ENCODE measurements at places on chromosomes 6 and 20. TPM values are rescaled to one million over a fixed set of nuclear protein-coding genes. Genes with fewer than 3 reads are reported as not detected.

DNA sequence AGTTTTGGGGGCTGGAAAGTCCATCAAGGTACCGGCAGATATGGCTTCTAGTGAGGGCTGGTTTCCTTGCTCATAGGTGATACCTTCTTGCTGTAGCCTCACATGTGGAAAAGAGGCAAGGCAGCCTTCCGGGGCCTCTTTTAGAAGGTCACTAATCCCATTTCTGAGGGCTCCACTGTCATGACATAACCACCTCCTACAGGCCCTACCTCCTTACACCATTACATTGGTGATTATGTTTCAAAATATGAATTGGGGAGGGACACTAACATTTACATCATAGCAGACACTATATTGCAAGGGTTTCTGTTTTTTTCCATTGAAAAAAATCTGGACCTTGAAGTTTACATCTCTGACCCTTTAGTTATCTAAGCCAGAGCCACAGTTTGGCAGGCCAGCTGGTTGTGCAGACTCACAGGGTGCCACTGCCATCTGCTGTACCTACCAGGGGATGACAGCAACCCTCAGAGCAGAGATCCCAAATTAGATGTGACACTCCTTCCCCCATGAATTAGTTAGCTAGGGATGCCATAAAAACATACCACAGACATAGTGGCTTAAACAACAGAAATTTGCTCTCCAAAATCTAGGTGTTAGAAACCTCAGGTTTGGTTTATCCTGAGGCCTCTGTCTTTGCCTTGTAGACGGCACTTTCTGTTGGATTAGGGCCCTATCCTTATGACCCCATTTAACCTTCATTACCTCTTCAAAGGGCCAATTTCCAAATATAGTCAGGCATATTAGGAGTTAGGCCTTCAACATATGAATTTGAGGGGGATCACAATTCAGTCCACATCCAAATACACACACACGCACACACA lies 166.4 kb upstream of the RNF217 start:
- DNase-seq, result no peak

RAB22A gene
- total RNA-seq, result 19.2 TPM

DNA sequence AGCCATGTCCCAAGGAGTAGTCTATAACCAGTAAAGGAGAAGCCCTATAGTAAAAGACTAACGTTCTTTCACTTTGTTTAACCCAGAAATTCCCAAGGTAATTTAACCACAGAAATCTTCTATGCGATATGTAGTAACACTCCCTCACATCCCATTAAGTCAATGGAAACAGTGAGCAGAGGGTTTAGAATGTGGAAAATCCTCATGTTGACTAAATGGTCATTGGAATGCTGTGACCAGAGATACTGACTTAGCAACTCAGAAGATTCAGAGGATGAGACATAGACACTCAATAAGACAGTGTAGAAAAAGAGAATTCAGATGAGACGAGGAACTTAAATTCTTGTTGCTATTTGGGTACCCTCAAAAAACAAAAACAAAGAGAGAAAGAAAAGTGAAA lies 562.2 kb upstream of the NOX3 start:
- DNase-seq, result no peak

DNA sequence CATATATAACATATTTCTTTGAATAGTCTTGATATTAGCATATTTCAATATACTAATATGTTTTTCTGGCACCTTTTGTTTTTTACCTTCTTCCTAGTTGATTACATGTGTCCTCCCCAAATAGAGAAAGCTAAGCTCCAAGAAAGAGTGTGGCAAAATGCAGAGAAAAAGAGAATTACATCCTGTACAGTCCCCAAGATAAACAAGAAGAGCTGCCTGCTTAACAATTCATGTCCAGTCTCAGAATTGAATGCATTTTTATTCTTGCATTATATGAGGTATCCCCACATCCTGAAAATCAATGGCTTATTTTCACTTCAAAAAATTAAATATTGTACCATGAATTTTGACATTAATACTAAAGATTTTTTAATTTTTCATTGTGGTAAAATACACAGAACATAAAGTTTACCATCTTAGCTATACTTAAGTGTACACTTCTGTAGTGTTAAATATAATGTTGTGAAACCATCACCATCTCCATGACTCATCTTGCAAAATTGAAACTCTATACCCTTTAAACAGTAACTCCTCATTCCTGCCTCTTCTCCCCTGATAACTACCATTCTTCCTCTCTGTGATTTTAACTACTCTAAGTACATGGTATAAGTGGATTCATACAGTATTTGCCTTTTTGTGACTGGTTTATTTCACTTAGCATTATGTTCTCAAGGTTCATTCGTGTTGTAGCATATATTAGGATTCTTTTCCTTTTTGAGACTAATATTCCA lies 490.3 kb downstream of the COL12A1 start:
- DNase-seq, result no peak

- DNase-seq, result no peak
These were observed 10.9 kb downstream of the HIVEP1 start for GRCh38 chr6:12022953-12023388.
